ENCODE measurements at places on chromosomes 4 and X. TPM values are rescaled to one million over a fixed set of nuclear protein-coding genes. Genes with fewer than 3 reads are reported as not detected.

DNA sequence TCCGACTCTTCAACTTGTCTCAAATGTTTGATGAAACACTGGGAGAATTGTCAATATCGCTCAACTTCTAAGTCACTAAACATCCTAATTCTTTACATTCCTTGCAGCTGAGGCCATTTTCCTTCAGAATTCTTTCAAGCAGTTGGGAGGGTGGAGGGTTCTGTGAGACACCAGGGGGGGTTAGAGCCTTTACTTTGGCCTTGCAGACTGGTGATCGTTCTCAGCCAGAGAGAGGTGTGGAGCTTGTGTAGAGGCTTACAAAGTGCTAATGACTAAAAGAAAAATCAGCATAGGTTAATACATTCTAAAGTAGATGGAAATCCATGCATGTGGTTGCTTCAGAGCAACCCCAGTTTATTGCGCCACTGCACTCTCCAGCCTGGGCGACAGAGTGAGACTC is 21.3 kb upstream of the SOX3 start:
- no peaks in the 10 kb centered on the region for H3K27me3 ChIP-seq
- DNase-seq, result no peak
- H3K36me3 ChIP-seq, result no peaks in the 10 kb centered on the region
- H3K4me3 ChIP-seq, result no peak overlapping the region
- H3K27ac ChIP-seq, result no peak overlapping the region
- H3K4me1 ChIP-seq, result no peaks in the 10 kb centered on the region

- no peaks in the 10 kb centered on the region for H3K27me3 ChIP-seq
- H3K36me3 ChIP-seq, result no peaks in the 10 kb centered on the region
- H3K4me1 ChIP-seq, result no peaks in the 10 kb centered on the region
- DNase-seq, result no peak
- H3K4me3 ChIP-seq, result no peak overlapping the region
- no peak overlapping the region for H3K27ac ChIP-seq
Observed at GRCh38 chr4:147110473-147111367, 165.1 kb upstream of the TTC29 start.

- peak overlapping the region; percentile 95 for H3K27ac ChIP-seq
- H3K4me1 ChIP-seq, result peaks cover 76% of the 10 kb centered on the region
- H3K36me3 ChIP-seq, result peaks cover 35% of the 10 kb centered on the region
- H3K27me3 ChIP-seq, result no peaks in the 10 kb centered on the region
Observed at GRCh38 chrX:130086447-130087206, 23.7 kb downstream of the ELF4 start.

GRCh38 chr4:127196655-127197352 is 436.0 kb upstream of the INTU start:
- no peaks in the 10 kb centered on the region for H3K36me3 ChIP-seq
- DNase-seq, result no peak
- H3K4me3 ChIP-seq, result no peak overlapping the region
- H3K27ac ChIP-seq, result no peak overlapping the region

GRCh38 chrX:119374736-119375135 is 24.4 kb upstream of the SLC25A43 start:
- no peaks in the 10 kb centered on the region for H3K4me1 ChIP-seq
- H3K27ac ChIP-seq, result no peak overlapping the region
- DNase-seq, result no peak

DNA sequence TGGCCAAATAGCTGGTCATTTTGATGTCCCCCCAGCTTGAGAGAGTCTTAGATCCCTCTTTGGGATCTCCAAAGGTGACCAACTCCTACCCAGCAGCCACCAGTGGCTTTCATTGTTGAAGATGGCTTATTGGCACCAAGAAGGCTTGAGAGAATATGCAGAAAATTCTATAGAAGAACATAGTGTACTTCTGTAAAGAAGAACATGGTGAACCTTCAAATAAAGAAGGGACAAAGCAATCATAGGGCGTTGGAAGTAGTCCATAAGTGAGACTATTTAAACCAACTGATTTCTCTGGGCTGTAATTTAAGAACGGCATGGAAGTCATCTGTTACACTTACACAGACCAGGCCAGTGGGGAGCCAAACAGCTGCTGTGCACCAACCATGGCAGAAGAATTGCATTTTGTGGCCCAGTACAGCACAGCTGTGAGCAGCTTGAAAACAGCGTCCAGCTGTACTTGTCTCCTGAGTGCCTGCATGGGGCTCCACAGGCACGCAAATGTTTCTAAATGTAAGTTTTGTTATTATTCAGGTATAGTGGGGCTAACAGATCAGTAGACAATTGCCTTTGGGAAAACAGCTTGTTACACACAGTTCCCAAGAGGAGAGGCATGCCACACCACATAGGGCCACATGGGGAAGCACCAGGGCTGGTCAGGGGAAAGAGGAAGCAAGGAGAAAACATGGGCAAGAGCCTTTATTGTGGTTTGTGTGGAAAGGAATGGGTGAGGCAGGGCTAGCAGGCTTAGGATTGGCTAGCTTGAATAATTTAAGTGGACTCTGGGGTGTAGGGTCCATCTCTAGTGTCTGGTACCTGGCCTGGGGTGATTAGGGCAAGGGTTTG is 125.0 kb downstream of the ARHGAP6 start:
- no peak for DNase-seq
- no peak overlapping the region for H3K27ac ChIP-seq
- H3K27me3 ChIP-seq, result no peaks in the 10 kb centered on the region
- no peaks in the 10 kb centered on the region for H3K4me1 ChIP-seq

GRCh38 chr4:58475097-58475496 is 1364.9 kb upstream of the IGFBP7 start:
- H3K4me3 ChIP-seq, result no peak overlapping the region
- no peak for DNase-seq
- H3K27me3 ChIP-seq, result no peaks in the 10 kb centered on the region

- H3K4me1 ChIP-seq, result peaks cover 17% of the 10 kb centered on the region
- H3K27me3 ChIP-seq, result peaks cover 2% of the 10 kb centered on the region
- no peaks in the 10 kb centered on the region for H3K36me3 ChIP-seq
- H3K27ac ChIP-seq, result no peak overlapping the region
- DNase-seq, result no peak
Observed at GRCh38 chrX:20061855-20062254, 54.9 kb downstream of the MAP7D2 start.

- H3K4me3 ChIP-seq, result no peak overlapping the region
- peaks cover 69% of the 10 kb centered on the region for H3K4me1 ChIP-seq
- H3K27me3 ChIP-seq, result no peaks in the 10 kb centered on the region
Observed at GRCh38 chrX:2712890-2713840, 22.1 kb downstream of the CD99 start.

GRCh38 chr4:63123441-63123840 is 1285.8 kb downstream of the TECRL start:
- H3K4me3 ChIP-seq, result no peak overlapping the region
- no peaks in the 10 kb centered on the region for H3K27me3 ChIP-seq
- no peak overlapping the region for H3K27ac ChIP-seq
- no peak for DNase-seq
- H3K36me3 ChIP-seq, result no peaks in the 10 kb centered on the region

- H3K4me1 ChIP-seq, result no peaks in the 10 kb centered on the region
- no peaks in the 10 kb centered on the region for H3K36me3 ChIP-seq
- H3K27ac ChIP-seq, result no peak overlapping the region
- H3K4me3 ChIP-seq, result no peak overlapping the region
- H3K27me3 ChIP-seq, result no peaks in the 10 kb centered on the region
- DNase-seq, result no peak
Observed at GRCh38 chr4:33780952-33781791, 2463.1 kb downstream of the ARAP2 start.

GRCh38 chrX:46198858-46199257 is 346.4 kb downstream of the ZNF674 start:
- DNase-seq, result no peak
- no peak overlapping the region for H3K27ac ChIP-seq
- no peaks in the 10 kb centered on the region for H3K4me1 ChIP-seq
- no peak overlapping the region for H3K4me3 ChIP-seq
- H3K27me3 ChIP-seq, result no peaks in the 10 kb centered on the region

DNA sequence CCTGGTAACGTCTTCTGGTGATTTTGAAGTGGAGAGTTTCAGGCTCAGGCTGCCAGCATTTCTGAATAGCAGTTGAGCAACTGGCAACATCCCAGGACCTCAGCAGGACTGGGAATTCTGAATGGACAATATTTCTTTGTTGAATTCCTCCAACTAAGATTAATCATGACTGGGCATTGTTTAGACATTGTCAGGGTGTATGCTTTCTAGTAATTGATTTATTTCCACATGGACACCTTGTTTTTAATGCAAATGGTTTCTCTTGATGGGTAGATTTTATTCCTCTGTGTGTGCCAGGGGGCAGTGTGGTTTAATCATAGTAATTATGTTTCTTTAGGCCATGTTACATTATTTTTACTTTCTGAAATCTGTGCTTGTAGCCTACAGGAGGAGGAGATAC is 1004.7 kb upstream of the LCORL start:
- no peak overlapping the region for H3K27ac ChIP-seq
- no peaks in the 10 kb centered on the region for H3K4me1 ChIP-seq
- no peaks in the 10 kb centered on the region for H3K27me3 ChIP-seq
- no peak overlapping the region for H3K4me3 ChIP-seq
- DNase-seq, result no peak

- no peak overlapping the region for H3K27ac ChIP-seq
- no peak for DNase-seq
- peaks cover 41% of the 10 kb centered on the region for H3K4me1 ChIP-seq
- H3K27me3 ChIP-seq, result no peaks in the 10 kb centered on the region
- H3K36me3 ChIP-seq, result peaks cover 7% of the 10 kb centered on the region
Observed at GRCh38 chr4:88526221-88526815, 2.7 kb upstream of the PYURF start.

The BGN gene
- not detected for total RNA-seq

The SPINK2 gene
- total RNA-seq, result 1.0 TPM

The PNMA5 gene
- total RNA-seq, result 0.33 TPM

The TASL gene
- total RNA-seq, result 4.2 TPM

The CXorf65 gene
- total RNA-seq, result 26.4 TPM
